Ovary (tissue), 10 donors: ENCODE measurements at places on chromosomes 7 and 10. TPM values are rescaled to one million over a fixed set of nuclear protein-coding genes. Genes with fewer than 3 reads are reported as not detected.

BET1 gene
- 35.9 TPM for polyA plus RNA-seq

SPDYE2 gene
- not detected for polyA plus RNA-seq

HMX3 gene
- polyA plus RNA-seq: not detected

KCND2 gene
- polyA plus RNA-seq: 3.4 TPM

RNF148 gene
- polyA plus RNA-seq: not detected

ACHE gene
- polyA plus RNA-seq: 0.37 TPM

GRID1 gene
- 0.57 TPM for polyA plus RNA-seq

RAB19 gene
- polyA plus RNA-seq: not detected
